ENCODE measurements at places on chromosomes 13 and 19. TPM values are rescaled to one million over a fixed set of nuclear protein-coding genes. Genes with fewer than 3 reads are reported as not detected.

The OVOL3 gene
- not detected for total RNA-seq

The CYSLTR2 gene
- total RNA-seq, result 5.0 TPM

GRCh38 chr19:58001895-58002369, 688 bp downstream of the ZNF606 start:
- DNase-seq, result no peak

DNA sequence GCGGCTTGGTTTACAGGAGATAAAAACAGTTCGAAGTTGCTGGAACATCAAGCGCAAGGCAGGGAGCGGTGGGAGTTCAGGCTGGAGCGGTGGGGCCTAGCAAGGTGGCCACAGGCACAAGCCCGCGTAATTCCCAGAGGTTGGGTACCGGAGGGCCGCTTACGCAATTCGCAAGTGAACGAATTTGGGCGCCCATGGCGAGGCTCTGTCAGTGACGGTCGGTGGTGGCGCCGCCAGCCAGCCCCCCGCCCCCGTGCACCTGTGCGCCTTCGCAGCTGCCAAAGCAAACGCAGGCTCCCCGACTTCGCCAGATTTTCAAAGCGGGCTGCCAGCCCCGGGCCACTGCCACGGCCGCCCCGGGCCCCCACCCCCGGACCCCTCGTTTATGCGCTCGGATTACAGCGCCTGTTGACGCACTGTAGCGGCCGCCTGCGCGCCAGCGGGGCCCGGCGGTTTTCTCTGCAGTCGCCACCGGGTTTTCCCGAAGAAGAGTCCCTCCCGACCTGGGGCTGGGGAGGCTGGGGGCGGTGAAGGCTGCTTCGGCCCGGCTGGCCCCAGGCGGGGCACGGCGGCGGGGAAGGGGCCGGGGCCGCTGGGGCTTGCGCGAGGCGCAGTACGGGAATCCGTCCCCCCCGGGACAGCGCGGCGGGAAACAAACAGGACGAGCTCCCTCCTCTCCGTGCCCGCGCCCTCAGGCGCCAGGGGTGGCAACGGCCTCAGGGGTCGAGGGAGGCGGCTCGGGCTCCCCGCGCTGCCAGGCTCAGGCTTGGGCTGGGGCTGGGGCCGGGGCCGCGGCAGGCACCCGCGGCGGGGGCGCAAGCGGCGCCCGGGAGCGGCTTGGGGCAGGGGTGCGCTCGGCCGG, 709 bp downstream of the N4BP2L1 start:
- DNase-seq, result peak; percentile 64
